ENCODE measurements at places on chromosomes 7 and 10. TPM values are rescaled to one million over a fixed set of nuclear protein-coding genes. Genes with fewer than 3 reads are reported as not detected.

Gene FOXP2
- 4.2 TPM for total RNA-seq

Gene MYH16
- total RNA-seq: not detected

Gene HOXA2
- total RNA-seq: 0.43 TPM

Gene KCNK18
- total RNA-seq: not detected

Gene NUDT13
- 1.5 TPM for total RNA-seq

Gene PNLIPRP1
- total RNA-seq: not detected

Gene PON2
- total RNA-seq: 39.7 TPM

Gene SPDYE16
- under 0.01 TPM for total RNA-seq

Gene HOXA6
- 0.09 TPM for total RNA-seq

Gene HIF1AN
- total RNA-seq: 12.3 TPM

Gene METTL27
- total RNA-seq: 11.8 TPM

Gene WNT8B
- not detected for total RNA-seq

Gene PPA1
- total RNA-seq: 221 TPM

Gene ZNF33B
- 7.5 TPM for total RNA-seq

Gene VAX1
- not detected for total RNA-seq

Gene CCL24
- not detected for total RNA-seq

Gene RET
- total RNA-seq: 0.17 TPM

Gene TMEM130
- 1.3 TPM for total RNA-seq

Gene MINDY3
- 21.6 TPM for total RNA-seq

Gene IFIT1B
- total RNA-seq: under 0.01 TPM

Gene KIF11
- total RNA-seq: 5.7 TPM

Gene NUTM2E
- total RNA-seq: not detected

Gene ASAH2B
- total RNA-seq: 0.94 TPM

Gene TUBAL3
- not detected for total RNA-seq

Gene PTF1A
- not detected for total RNA-seq

Gene GDF10
- 152 TPM for total RNA-seq

Gene CACNB2
- total RNA-seq: 1.2 TPM

Gene ORAI2
- 27.8 TPM for total RNA-seq

Gene PDCD4
- total RNA-seq: 168 TPM

Gene EBLN1
- total RNA-seq: not detected

Gene CTBP2
- 81.8 TPM for total RNA-seq

Gene GIMAP8
- under 0.01 TPM for total RNA-seq

Gene TRIM50
- not detected for total RNA-seq

Gene FAM131B
- total RNA-seq: 8.2 TPM

Gene OR6B1
- total RNA-seq: not detected

Gene LRRC61
- 0.69 TPM for total RNA-seq

Gene ATRNL1
- 0.16 TPM for total RNA-seq

Gene TRPV5
- not detected for total RNA-seq

Gene PARD3
- total RNA-seq: 38.4 TPM

Gene GPRIN2
- total RNA-seq: not detected

Gene RARRES2
- total RNA-seq: 2.4 TPM

Gene SPDYE2B
- total RNA-seq: not detected

Gene CPN1
- total RNA-seq: not detected

Gene TUBB8
- total RNA-seq: not detected

Gene C10orf53
- total RNA-seq: not detected

Gene ERVW-1
- total RNA-seq: not detected

Gene CD36
- 1.0 TPM for total RNA-seq

Gene OR2A42
- not detected for total RNA-seq

Gene ASB10
- not detected for total RNA-seq

Gene EFCAB10
- not detected for total RNA-seq

Gene SFTPD
- not detected for total RNA-seq

Gene DYDC1
- not detected for total RNA-seq

Gene TEX36
- total RNA-seq: not detected

Gene CLDN15
- total RNA-seq: 2.5 TPM

Measured in bronchial smooth muscle cell (primary cell).